ENCODE measurements at places on chromosomes 11 and 22. TPM values are rescaled to one million over a fixed set of nuclear protein-coding genes. Genes with fewer than 3 reads are reported as not detected.

GRCh38 chr11:109275931-109276330 lies 146.1 kb upstream of the C11orf87 start:
- H3K27me3 ChIP-seq, result no peaks in the 10 kb centered on the region
- no peak for DNase-seq
- H3K27ac ChIP-seq, result no peak overlapping the region
- no peaks in the 10 kb centered on the region for H3K4me1 ChIP-seq
- H3K36me3 ChIP-seq, result peaks cover 7% of the 10 kb centered on the region
- H3K4me3 ChIP-seq, result no peak overlapping the region

- H3K27me3 ChIP-seq, result no peaks in the 10 kb centered on the region
- peaks cover 18% of the 10 kb centered on the region for H3K4me1 ChIP-seq
- peak within 1 kb of the TSS; percentile 95 for H3K4me3 ChIP-seq
- peak; percentile 73 for DNase-seq
These were observed at the start of gene PGAP2 for GRCh38 chr11:3807909-3808860. Gene PGAP2, plus strand, starts transcription at chr11:3808560. Its CDS starts 2,700 bp downstream, at chr11:3811260.

GRCh38 chr11:75802913-75803820 lies 11.8 kb upstream of the UVRAG start:
- H3K4me1 ChIP-seq, result peaks cover 4% of the 10 kb centered on the region
- H3K27me3 ChIP-seq, result no peaks in the 10 kb centered on the region
- DNase-seq, result peak; percentile 83
- H3K27ac ChIP-seq, result no peak overlapping the region
- no peak overlapping the region for H3K4me3 ChIP-seq

DNA sequence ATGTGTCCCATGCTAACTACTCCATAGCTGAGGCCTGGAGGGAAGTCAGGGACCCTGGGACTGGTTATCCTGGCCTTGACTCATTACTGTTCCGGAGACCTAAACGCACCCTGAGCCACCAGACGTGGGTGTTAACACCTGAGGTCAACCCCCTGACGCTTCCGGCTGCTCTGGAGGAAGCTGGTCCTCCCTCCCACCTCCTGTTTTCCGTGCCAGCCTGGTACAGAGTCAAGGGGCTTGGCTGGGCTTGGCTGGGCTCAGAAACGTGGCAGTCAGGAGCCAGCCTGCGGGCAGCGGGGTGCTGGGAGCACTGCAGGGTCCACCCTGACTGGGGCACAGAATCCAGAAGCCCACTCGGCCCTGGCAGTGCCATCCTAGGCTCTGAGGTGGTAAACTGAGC lies 2.6 kb downstream of the TMPRSS4 start:
- no peak overlapping the region for H3K27ac ChIP-seq
- H3K36me3 ChIP-seq, result no peaks in the 10 kb centered on the region
- H3K27me3 ChIP-seq, result no peaks in the 10 kb centered on the region
- peaks cover 65% of the 10 kb centered on the region for H3K4me1 ChIP-seq
- no peak overlapping the region for H3K4me3 ChIP-seq

DNA sequence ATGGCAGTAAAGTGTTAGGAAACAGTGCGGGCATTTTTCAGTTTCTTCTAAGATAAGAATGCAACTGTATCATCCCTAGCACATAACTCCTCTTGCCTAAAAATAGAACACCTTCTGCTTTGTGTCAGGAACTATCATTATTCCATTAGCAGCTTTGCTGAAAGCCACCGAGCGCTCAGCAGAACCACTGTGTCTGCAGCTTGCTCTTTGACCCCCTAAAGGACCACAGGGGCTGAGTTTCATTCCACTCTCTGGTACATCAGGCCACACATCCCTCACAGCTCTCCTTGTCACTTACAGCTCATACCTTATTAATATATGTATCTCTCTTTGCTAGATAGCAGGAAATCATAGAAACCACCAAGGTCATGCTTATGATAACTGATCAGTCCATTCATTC lies 360.2 kb downstream of the KCNA4 start:
- no peaks in the 10 kb centered on the region for H3K36me3 ChIP-seq
- H3K27ac ChIP-seq, result no peak overlapping the region
- peaks cover 10% of the 10 kb centered on the region for H3K4me1 ChIP-seq
- H3K4me3 ChIP-seq, result no peak overlapping the region
- DNase-seq, result no peak

Gene XRRA1
- 8.3 TPM for total RNA-seq

DNA sequence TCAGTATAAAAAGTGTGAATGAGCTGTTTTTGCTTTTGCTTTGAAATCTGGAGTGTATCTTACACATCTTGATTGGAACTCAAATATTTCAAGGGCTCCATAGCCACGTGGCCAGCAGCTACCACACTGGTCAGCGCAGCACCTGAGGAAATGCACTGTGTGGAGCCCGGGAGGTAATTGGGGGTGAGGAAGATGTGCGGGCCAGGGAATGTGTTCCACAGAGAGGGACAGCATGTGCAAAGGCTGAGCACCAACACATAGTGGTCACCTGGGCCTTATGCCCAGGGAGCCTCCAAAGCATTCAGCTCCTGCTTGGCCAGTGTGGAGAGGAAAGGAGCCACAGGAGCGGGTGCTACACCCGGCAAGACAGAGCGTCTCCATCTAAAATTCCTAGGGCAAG lies 20.8 kb downstream of the RELT start:
- DNase-seq, result no peak
- peaks cover 3% of the 10 kb centered on the region for H3K27me3 ChIP-seq
- H3K4me3 ChIP-seq, result peak overlapping the region; percentile 24
- peaks cover 14% of the 10 kb centered on the region for H3K4me1 ChIP-seq
- H3K27ac ChIP-seq, result no peak overlapping the region

Gene FXYD2
- total RNA-seq, result 0.26 TPM

DNA sequence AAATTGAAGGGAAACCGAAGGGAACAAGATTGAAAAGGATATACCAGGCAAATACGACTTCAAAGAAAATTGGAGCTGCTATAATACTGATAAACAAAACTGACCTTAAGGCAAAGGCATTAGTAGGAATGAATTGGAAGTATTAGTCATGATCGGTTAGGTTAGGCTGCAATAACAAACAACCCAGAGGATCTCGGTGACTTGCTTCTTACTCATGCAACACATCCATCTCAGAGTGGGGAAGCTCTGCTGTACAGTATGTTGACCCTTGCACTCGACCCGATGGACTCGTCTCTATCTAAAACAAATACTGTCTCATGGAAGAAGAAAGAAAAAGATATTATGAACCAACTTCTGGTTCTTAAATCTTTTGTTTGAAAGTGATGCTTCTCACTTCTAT lies 42.3 kb downstream of the SPATA19 start:
- no peak overlapping the region for H3K4me3 ChIP-seq
- peaks cover 4% of the 10 kb centered on the region for H3K4me1 ChIP-seq
- peaks cover 2% of the 10 kb centered on the region for H3K36me3 ChIP-seq
- no peak overlapping the region for H3K27ac ChIP-seq
- no peak for DNase-seq

DNA sequence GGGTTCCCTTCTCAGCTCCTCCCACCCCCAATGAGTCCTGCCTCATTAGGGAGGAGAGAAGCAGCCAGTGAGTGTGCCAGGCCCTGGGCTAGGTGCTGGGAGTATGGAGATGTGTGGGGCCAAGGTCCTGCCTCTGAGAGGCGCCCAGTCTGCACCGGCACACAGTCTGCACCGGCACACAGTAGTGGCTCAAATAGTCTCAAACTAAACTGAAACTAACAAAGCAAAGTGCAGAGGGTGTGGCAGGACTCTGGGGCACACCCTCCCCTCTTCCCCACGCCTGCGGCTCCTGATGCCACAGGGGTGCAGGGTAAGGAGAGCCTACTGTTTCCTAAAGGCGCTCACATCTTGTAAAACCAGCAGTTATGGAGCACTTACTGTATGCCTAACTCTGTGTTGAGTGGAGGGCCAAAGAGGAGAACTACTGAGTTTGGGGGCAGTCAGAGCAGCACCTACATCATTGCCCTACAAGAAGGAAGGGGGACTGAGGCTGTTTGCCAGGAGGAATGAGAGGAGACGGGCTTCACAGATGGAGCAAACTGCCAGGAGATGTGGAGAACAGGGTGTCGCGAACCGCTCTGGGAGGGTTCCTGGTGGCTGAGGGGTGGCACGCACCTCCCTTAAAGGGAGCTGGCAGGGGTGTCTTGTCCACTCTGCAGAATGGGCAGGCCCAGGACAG lies 939 bp upstream of the SH3BP1 start:
- H3K27me3 ChIP-seq, result peaks cover 4% of the 10 kb centered on the region
- H3K4me3 ChIP-seq, result peak overlapping the region; percentile 78
- H3K36me3 ChIP-seq, result peaks cover 2% of the 10 kb centered on the region
- H3K4me1 ChIP-seq, result peaks cover 40% of the 10 kb centered on the region
- DNase-seq, result no peak

Gene DCDC1
- 2.6 TPM for total RNA-seq

Gene VSIG10L2
- total RNA-seq, result not detected

DNA sequence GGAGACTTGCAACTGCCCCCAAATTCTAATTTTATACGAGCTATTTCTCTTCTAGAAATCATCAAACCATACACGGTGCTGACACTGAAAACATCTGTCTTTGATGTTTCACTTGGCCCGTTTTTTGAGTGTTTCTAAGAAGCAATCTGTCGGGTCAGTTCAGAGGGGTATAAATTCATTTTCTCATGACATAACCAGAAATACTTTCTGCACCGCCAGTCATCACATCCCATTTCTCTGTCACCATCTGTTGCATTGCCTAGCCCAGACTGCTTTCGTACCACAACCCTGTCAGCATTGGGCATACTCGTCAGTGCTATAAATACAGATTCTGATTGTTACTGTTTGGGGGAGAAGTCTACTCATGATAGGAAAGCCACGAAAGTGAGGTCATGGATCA lies 63.1 kb upstream of the CCDC90B start:
- H3K4me1 ChIP-seq, result peaks cover 8% of the 10 kb centered on the region
- H3K4me3 ChIP-seq, result no peak overlapping the region
- H3K27ac ChIP-seq, result no peak overlapping the region
- peaks cover 3% of the 10 kb centered on the region for H3K36me3 ChIP-seq
- DNase-seq, result no peak

DNA sequence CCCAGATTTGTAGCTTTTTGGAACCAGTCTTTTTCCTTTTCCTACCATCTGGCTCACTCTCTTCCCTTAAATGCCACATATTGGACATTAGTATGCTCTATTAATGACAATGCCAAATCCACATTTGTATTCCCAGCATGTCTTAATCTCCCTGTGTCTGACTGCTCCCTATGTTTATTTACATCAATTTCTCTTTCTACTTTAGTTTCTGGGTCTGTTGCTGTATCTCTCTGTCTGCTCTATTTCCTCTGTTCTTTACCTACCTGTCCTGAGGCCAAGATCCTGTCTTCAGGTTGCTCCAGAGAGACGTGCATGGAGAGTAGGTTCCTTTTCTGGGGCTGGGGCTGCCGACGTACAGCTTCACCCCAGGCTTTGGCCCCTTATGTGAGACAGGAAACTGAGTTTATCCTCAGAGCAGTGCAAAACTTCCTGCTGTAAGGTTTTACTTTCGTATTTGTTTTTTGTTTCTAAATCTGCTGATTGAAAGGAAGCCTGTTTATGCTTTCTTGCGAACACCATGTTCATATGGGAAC lies 25.6 kb downstream of the OR2AG2 start:
- H3K4me3 ChIP-seq, result no peak overlapping the region
- H3K27ac ChIP-seq, result no peak overlapping the region
- no peak for DNase-seq
- no peaks in the 10 kb centered on the region for H3K27me3 ChIP-seq

Gene CCDC157
- 9.3 TPM for total RNA-seq

DNA sequence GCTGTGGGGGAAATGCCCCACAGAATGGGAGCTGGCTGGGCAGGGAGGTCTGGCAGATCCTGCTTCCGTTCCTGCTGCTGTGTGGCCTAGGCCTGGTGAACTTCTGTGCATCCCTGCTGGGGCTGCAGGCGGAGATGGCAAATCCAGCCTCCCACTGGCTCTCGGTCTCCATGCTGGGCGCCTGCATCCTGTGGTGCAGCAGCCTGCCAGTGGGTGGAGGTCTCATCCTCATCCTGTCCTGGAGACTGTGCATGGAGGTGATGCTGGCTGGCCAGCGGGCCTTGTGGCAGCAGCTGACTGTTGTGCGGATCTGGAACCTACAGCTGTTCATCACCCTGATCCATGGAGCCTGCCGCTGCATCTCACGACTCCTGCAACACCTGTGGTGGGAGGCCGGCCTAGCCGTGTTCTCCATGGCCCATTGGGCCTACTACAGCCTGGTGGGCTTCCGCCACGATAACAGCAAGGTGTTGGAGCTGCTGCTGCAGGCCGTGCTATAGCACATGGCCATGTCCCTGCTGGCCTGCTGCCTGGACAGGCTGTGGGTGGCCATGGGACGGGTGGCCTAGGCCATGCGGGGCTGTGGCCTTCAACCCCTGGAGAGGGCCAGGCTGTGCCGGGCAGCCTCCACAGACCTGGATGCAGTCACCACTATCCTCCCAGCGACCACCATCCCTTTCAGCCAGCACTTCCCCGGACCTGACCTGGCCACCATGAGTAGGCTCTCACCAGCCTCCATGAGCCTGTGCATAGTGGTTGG lies 8.8 kb upstream of the RPL3 start:
- no peaks in the 10 kb centered on the region for H3K36me3 ChIP-seq
- H3K27ac ChIP-seq, result no peak overlapping the region
- H3K4me1 ChIP-seq, result peaks cover 20% of the 10 kb centered on the region
- H3K4me3 ChIP-seq, result no peak overlapping the region
- DNase-seq, result no peak

Gene AQP11
- 2.1 TPM for total RNA-seq

- DNase-seq, result no peak
- peak overlapping the region; percentile 77 for H3K4me3 ChIP-seq
- H3K4me1 ChIP-seq, result peaks cover 37% of the 10 kb centered on the region
- H3K27me3 ChIP-seq, result peaks cover 65% of the 10 kb centered on the region
- H3K36me3 ChIP-seq, result no peaks in the 10 kb centered on the region
- H3K27ac ChIP-seq, result no peak overlapping the region
These were observed 1.9 kb upstream of the FAT3 start for GRCh38 chr11:92222701-92223100.

- H3K4me3 ChIP-seq, result peak within 1 kb of the TSS; percentile 64
- no peak within 1 kb of the TSS for H3K27ac ChIP-seq
- peaks cover 33% of the 10 kb centered on the region for H3K4me1 ChIP-seq
- DNase-seq, result no peak
- H3K36me3 ChIP-seq, result no peaks in the 10 kb centered on the region
- H3K27me3 ChIP-seq, result peaks cover 38% of the 10 kb centered on the region
These were observed at the start of gene MCHR1 for GRCh38 chr22:40679249-40679963. Gene MCHR1, plus strand, starts transcription at chr22:40679484. Its CDS starts 169 bp downstream, at chr22:40679653.

- no peak for DNase-seq
- H3K36me3 ChIP-seq, result no peaks in the 10 kb centered on the region
- no peak overlapping the region for H3K27ac ChIP-seq
These were observed 27.6 kb upstream of the RCE1 start for GRCh38 chr11:66815646-66816045.

Gene KRTAP5-1
- not detected for total RNA-seq

DNA sequence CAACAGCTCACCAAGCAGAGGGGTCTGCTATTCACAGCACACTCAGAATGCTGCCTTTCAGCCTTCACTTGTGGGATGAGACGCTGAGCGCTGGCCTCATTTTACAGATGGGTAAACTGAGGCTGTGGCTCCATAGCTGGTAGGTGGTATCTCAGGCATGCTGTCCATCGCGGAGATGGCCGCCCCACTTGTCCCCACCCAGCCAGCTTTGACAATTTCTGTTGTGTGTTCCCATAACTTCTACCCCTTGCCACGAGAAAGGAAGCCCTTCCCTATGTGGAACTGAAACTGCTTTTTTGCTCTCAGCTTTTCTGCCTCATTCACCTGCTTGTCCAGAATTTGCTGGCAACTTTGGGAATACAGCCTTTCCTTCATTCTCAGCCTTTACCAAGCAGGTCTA lies 36.1 kb upstream of the NNMT start:
- H3K27me3 ChIP-seq, result peaks cover 2% of the 10 kb centered on the region
- no peak overlapping the region for H3K27ac ChIP-seq
- DNase-seq, result no peak
- H3K36me3 ChIP-seq, result no peaks in the 10 kb centered on the region
- peaks cover 55% of the 10 kb centered on the region for H3K4me1 ChIP-seq

Gene CTTN
- 147 TPM for total RNA-seq

Gene DCHS1
- 40.4 TPM for total RNA-seq

- H3K4me3 ChIP-seq, result no peak overlapping the region
- peaks cover 32% of the 10 kb centered on the region for H3K4me1 ChIP-seq
- no peak overlapping the region for H3K27ac ChIP-seq
- no peaks in the 10 kb centered on the region for H3K36me3 ChIP-seq
- no peak for DNase-seq
These were observed 394.4 kb downstream of the OPCML start for GRCh38 chr11:133137939-133138338.
